Stimulated activated CD4-positive, alpha-beta T cell treated with anti-CD3 and anti-CD28 coated beads, Interleukin-12 subunit alpha, Interleukin-12 subunit beta, amount 100 ng/mL, for 48 hours (primary cell): ENCODE measurements at places on chromosomes 1 and 21.

GRCh38 chr1:53822931-53823330, 15.2 kb downstream of the NDC1 start:
- no peak for DNase-seq

- DNase-seq: no peak
Observed at GRCh38 chr1:41822866-41823265, 95.9 kb downstream of the HIVEP3 start.

DNA sequence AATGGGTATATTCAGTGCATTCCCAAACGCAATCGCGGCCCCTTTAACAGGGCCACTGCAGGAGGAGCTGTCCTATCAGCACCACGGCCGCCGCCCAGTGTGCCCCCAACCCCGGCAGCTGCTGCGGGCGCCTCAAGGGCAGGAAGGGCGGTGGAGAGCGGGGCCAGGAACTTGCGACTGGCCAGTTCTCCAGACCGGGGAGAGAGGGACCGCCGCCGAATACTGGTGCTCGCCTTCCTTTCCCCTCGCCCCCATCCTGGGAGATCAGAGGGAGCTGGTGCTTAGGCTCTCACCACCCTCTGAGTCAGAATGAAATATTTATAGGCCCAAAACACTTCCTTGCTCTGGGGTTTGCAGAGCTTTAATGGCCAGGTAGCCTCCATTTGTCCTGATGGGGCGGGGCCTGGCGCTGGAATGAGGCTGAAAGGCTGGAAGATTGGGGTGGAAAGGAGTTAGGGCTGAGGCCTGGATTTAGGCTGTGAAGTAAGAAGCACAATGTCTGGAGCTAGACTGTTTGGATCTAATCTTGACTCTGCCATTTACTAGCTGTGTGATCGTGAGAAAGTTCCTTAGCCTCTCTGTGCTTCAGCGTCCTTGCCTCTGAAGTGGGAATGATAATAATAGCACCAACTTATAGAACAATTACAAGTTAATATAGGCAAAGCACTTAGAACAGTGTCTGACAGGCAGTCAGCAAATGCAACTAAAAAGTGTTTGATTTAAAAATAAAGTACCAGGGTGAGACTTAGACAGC, 75.5 kb downstream of the NAV1 start:
- DNase-seq: no peak

- no peak for DNase-seq
Observed at GRCh38 chr1:200793677-200794076, 55.0 kb downstream of the CAMSAP2 start.

- DNase-seq: no peak
Observed at GRCh38 chr1:53585129-53585528, 125.9 kb downstream of the DMRTB1 start.

DNA sequence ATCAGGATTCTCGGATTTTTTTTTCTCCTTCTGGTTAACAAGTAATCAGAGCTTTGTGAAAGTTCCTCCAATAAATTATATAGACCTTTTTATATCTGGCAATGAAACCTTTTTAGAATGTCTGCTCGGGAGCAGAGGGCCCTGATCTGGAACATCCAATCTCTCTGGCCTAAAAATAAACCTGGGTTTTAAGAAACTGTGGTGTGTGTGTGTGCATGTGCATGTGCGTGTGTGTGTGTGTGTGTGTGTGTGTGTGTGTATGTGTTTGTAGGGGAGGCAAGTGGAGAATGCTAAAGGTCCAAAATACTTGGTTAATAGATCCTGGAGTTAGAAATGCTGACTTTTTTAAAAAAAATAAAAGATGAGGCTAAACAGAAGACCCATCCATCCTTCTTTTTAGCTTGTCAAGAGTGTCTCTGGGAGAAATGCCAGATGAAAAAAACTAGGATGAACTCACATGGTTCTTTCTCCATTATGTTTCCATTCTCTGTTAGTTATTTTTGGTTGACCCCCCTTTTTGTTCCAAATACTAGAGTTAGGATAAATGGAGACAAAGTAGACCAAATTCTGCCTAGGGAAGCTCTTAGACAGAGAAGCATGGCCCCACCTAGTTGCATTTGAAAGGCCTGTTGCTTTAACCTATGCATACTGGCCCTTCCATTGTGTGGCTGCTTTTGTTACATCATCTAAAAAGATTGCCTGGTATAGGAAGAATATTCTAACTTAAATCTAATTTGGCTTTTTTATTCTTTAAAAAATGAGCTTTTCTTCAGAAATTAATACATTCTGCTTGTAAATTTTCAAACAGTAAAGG, 175.9 kb downstream of the PAPPA2 start:
- no peak for DNase-seq

- no peak for DNase-seq
Observed at GRCh38 chr1:64886877-64887276, 79.5 kb downstream of the JAK1 start.

GRCh38 chr1:177809819-177810218, 160.0 kb downstream of the SEC16B start:
- no peak for DNase-seq

DNA sequence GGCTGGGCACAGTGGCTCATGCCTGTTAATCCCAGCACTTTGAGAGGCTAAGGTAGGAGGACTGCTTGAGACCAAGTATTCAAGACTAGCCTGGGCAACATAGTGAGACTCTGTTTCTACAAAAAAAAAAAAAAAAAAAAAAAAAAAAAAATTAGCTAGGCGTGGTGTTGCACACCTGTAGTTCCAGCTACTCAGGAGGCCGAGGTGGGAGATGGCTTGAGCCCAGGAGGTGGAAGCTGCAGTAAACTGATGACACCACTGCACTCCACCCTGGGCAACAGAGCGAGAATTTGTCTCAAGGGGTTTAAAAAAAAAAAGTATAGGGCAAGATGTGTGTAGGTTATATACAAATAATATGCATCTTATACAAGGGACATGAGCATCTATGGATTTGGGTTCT, 2.6 kb downstream of the TDRKH start:
- no peak for DNase-seq

GRCh38 chr1:160999376-160999775, 21.6 kb downstream of the F11R start:
- DNase-seq: no peak

- no peak for DNase-seq
Observed at GRCh38 chr1:154408174-154408777, 3.1 kb downstream of the IL6R start.

DNA sequence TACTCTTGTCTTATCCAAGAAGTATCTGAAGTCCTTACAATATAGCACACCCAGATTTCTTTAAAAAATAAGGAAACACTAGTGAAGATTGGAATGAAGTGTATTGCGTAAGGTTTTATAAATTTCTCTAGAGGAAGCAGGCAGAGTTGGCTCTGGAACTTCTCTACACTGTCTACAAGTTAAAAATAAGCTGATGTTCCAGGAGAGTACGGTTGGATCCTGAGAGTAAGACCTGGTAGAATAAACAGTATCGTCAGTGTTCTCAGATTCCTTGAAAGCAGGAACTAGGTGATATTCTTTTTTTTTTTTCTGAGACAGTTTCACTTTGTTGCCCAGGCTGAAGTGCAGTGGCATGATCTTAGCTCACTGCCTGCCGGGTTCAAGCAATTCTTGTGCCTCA, 107.9 kb downstream of the USP25 start:
- no peak for DNase-seq

DNA sequence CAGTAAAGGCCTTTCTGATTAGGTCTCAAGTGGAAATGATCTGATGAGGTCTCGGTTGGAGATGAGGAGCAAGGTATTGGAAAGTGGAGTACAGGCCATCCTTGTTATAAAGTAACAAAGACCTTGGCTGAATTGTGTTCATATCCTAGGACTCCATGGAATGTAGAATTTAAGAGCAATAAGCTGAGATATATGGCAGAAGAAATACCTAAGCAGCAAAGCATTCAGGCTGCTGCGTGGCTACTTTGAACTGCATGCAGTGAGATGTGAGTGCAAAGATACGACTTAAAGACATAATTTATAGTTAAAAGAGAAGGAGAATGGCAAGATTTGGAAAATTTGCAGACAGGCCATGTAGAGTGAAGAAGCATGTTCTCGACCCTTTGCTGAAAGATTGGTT, 11.2 kb upstream of the XPR1 start:
- DNase-seq: no peak

DNA sequence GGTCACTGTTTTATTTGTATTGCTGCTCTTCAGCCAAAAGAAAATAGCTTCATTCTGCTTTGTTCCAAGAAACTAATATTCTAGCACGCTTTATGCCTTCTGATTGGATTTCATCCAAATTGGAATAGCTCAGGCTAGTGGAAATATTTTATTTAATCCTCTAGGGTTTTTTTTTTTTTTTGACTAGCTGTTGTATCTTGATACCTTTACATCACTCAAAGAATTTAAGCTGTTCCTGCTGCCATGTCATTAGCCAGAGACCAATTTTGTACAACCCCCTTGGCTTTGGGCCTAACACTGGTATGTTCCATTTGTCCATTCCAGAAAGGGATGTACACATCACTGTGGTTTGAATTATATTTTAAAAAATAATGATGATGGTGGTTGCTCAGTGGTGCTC, 103.0 kb downstream of the DISC1 start:
- DNase-seq: no peak

- DNase-seq: no peak
Observed at GRCh38 chr1:160159846-160160245, 8.4 kb downstream of the ATP1A4 start.

DNA sequence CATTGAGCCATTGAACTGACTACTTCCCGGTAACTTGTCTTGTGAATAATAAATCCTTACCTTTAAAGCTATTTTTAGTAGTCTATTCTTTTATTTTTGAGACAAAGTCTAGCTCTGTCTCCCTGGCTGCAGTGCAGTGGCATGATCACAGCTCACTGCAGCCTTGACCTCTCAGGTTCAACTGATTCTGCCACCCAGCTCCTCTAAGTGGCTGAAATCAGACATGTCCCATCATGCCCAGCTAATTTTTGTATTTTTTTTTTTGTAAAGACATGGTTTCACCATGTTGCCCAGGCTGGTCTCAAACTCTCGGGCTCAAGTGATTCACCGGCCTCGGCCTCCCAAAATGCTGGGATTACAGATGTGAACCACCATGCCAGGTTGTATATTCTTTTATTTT, 59.3 kb upstream of the PTGS2 start:
- DNase-seq: no peak

GRCh38 chr1:1137256-1138045, 21.6 kb upstream of the C1orf159 start:
- peak; percentile 43 for DNase-seq

- no peak for DNase-seq
Observed at GRCh38 chr1:31769720-31770390, 5.7 kb upstream of the ADGRB2 start.

GRCh38 chr1:218436997-218437396, 91.9 kb downstream of the TGFB2 start:
- DNase-seq: no peak

DNA sequence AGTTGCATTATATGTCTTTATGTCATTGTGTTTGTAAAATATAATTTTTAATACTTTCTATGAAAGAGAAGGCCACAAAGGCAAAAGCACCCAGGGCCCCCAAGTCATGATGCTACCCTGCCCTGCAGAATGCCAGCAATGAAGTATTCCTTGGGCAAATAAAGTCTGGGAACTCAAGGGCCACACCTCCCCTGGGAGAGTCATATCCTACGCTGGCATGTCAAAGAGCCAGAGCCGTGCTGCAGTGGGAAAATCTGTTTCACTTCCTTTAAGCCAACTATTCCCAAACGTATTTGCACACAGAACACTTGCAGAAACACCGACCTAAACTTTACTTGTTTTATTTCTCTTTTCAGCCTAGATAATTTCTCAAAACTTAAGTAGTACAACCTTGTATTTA, 98.4 kb upstream of the KAZN start:
- no peak for DNase-seq

DNA sequence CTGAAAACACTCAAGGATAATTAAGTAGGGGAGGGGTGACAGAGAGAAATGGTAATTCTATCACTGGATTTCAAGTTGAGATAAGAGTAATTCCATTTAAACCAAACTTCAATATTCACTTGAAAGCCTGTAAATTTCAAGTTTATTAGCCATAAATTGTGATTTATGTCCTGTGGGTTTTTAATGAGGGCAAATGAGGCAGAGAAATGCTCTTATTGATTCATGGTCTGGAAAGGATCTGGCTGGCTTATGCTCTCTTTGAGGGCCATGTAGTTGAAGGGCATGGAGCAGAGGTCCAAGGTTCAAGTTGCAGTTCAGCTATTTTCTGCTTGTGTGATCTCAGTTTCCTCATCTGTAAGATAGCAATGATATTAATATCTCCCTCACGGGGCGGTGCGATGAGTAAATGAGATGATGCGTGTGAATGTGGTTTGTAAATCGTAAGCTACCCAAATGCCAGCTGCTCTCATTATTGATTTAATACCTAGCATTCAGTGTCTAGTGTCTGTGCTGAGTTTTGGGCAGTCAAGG, 12.3 kb downstream of the OLFML3 start:
- DNase-seq: no peak
